ENCODE measurements at places on chromosomes 4 and X.

DNA sequence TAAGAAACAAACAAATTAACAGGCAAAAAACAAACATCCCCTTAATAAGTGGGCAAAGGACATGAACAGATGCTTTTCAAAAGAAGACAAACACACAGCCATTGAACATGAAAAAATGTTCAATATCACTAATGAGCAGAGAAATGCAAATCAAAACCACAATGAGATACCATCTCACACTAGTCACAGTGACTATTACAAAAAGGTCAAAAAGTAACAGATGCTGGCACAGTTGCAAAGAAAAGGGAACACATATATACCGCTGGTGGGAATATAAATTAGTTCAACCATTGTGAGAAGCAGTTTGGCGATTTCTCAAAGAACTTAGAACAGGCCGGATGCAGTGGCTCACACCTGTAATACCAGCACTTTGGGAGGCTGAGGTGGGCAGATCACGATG is 146.1 kb upstream of the NEIL3 start:
- DNase-seq, result no peak

DNA sequence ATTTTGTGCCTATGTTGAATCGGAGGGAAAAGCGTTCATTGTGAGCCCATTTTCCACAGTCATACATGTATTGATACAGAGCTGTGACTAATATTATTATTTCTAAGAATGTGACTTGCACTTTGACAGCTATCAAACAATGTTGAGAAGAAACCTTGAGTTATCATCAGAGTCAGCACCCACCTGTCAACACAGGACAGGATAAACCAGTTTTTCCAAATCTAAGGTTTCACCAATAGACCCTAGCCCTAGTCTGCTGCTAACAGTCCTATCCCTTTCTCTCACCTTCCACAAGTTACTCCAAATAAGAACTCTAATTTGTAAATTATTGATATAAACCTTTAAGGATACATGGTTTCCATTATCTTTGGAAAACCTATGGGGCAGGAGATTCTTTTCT is 47.7 kb upstream of the DHX15 start:
- no peak for DNase-seq

GRCh38 chr4:4673070-4673469 is 131.2 kb upstream of the STX18 start:
- no peak for DNase-seq

DNA sequence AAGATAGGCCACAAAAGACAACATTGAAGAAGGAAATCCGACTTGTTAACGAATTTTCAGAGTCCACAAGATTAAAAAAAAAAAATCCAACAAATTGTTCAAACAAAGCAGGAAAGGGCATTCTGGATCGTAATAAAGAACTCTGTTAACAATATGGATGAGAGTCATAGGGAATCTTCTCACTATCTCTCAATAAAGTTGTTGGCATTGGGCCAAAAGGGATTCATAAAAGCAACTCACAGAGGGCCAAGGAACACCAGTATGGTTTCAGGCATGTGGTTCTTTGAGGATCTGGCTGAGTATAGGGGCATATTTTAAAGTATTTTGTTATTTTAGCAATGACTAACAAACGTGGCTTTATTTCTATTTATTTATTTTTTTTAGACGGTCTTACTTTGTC is 49.5 kb downstream of the SHISA3 start:
- no peak for DNase-seq

- no peak for DNase-seq
These were observed 481.2 kb upstream of the DIPK2B start for GRCh38 chrX:45681891-45682290.

- DNase-seq, result no peak
These were observed 236.4 kb upstream of the MID1 start for GRCh38 chrX:10856797-10857196.

GRCh38 chr4:75099321-75099720 is 166.4 kb downstream of the PARM1 start:
- DNase-seq, result no peak

DNA sequence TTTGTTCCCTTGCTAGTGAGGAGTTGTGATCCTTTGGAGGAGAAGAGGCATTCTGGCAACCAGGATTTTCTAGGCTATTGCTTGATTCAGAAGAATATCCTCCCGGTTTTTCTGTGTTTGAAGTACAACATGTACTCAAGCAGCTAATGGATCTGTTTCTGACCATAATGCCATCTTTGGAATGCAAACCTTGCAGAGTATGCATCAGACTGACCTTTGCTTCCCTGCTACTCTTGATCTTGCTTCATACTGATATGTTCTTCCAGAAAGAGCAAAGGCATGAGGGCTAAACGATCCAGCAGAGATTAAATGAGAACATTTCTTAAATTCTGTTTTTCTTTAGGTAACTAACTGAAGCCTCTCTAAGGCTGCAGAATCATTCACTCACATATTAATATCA is 265.4 kb upstream of the SLC7A11 start:
- no peak for DNase-seq

DNA sequence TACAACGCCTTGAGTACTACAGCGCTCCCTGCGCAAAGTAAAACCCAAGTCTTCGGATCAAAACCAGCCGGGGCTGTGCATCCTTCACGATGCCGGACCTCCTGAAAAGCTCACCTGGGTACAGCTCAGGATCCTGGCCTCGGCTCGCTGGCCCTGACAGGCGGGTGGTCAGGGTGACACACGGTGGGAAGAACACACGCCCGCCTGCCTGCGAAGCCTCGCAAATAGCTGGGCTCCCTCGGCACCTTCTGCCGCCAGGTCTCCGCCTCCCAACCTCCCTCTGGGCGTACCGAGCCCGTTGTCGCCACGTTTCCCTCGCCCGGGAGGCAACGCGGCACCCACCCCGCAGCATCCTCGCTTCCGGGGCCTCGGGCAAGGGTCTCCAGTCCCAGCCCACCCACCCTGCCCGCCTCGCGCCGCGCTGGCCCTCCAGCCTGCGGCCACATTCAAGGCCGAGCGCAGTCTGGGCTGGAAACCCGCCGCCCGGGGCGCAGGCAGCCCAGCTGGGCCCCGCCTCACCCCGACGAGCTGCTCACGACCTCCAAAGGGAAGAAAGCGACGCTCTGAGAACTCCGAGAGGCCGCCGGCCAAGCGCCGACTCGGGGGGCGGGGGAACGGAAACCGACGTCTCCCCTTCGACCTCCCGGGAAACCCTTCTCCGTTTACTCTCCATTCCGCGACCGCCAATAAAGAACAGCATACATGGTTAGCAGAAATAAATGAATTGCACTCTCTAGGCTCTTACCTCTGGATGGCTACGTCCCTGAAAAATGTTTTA is 511 bp downstream of the PPM1K start:
- DNase-seq, result no peak

DNA sequence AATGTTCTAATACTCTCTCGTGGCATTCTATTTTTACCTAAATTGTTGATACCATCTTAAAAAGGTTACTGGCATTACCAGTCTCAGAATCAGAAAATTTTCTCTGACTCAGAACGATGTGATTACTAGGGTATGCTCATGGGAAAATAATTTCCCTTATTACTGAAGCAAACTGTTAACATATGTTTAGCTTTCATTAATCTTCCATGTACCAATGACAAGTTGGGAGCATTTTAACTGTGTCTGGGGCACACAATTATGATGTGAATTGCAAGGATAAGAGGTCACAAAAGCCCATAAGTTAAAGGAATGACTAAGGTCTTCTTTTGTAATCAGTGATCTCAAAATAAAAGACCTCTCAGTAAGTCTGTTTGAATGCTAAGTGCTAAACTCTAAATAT is 1254.6 kb downstream of the PCDH18 start:
- DNase-seq, result no peak

DNA sequence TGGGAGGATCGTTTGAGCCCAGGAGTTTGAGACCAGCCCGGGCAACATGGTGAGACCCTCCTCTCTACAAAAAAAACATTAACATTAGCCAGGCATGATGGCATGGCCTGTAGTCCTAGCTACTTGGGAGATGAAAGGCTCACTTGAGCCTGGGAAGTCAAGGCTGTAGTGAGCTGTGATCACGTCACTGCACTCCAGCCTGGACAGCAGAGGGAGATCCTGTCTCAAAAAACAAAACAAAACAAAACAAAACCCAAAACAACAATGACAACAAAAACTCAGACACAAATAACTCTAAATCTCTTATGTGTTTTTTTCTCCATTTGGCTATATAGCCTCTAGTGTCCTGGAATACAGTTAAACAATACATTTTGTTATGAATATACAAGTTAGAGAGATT is 127.3 kb upstream of the STK26 start:
- DNase-seq, result no peak
